ENCODE measurements at places on chromosomes 1 and 21.
A peak's percentile ranks its signal among the peaks of the same experiment; 100 is the strongest.

- DNase-seq, result no peak
These were observed 3.0 kb upstream of the TSPAN1 start for GRCh38 chr1:46171871-46172270.

DNA sequence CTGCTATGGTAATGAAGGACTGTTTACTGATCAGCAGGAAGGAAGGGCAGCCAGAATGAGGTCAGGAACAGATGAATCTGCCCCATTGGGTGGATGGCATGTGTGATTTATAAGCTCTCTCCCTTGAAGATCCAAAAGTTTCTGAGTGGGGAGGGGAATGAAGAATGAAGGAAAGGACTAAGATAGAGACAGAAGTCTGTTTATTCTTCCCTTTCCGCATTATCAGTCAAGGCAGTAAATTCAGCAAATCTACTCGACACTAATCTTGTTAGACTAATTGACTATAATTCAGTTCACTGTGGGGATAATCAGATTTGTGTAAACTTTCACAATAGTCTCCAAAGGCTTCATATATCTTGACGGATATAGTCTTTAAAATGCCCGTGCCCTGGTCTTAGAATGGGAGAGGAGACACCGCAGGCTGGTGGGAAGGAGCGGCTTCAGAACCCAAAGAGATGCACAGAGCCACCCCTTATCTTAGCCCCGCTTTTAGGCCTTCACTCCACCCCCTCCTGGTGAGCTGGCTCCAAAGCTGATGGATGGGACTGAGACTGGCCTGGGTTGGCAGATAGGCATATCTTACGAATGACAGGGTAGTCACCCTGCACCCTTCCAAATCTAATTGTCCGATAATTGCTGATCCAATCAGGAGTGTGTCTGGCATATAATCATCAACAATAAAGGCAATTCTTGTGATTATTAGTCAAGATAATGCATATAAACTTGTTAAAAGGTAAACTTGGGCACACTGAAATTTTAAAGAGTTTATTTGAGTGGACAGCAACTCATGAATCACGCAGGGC, 76.0 kb upstream of the PPM1J start:
- no peak for DNase-seq

DNA sequence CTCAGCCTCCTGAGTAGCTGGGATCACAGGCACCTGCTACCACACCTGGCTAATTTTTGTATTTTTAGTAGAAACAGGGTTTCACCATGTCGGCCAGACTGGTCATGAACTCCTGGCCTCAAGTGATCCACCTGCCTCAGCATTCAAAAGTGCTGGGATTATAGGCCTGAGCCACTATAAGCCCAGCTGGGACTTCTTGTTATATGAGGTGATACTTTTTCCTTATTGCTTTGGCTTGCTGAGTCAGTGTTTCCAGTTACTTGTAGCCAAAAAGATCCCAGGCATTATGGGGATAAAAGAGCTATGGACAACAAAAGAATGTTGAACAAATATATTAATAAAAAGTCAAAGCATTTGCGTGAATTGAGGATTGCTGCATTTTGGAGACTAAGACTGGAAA, 69.9 kb upstream of the LPGAT1 start:
- no peak for DNase-seq

DNA sequence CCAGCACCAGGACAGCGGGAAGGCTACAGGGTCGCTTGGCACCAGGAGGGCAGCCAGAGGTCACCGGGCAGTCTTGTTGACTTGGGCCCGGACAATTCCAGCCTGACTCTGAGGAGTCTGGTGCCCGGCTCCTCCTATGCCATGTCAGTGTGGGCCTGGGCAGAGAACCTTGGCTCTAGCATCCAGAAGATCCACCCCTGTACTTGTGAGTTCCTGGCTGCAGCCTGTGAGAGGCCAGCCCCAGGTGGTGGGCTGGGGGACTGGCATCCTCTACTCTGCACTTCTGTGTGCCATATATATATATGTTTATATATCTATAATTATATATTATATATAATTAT, 11.6 kb upstream of the PTPN7 start:
- no peak for DNase-seq

DNA sequence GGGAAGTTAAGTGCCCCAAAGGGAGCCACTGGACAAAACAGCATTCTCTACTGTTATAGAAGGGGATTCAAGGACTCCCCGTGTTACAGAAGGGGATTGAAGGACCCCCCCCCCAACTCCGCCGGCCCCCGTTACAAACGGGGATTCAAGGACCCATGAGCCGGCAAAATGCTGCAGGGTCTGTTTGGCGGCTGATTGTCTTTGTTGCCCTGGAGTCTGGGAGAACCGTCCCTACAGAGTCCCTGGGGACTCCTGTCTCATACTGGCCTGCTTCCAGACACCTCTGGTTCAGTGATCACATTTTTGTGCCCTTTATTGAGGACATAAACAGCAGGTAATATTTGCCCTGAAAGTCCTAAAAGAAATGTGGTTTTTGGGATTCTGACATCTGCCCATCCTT, 96.4 kb downstream of the SYF2 start:
- no peak for DNase-seq

GRCh38 chr1:100400404-100400803, 48.1 kb downstream of the CDC14A start:
- DNase-seq, result peak; percentile 25

GRCh38 chr1:232988572-232989040, 38.2 kb downstream of the NTPCR start:
- DNase-seq, result no peak
